AG04449 (cell line): ENCODE measurements at places on chromosomes 3 and 15.

DNA sequence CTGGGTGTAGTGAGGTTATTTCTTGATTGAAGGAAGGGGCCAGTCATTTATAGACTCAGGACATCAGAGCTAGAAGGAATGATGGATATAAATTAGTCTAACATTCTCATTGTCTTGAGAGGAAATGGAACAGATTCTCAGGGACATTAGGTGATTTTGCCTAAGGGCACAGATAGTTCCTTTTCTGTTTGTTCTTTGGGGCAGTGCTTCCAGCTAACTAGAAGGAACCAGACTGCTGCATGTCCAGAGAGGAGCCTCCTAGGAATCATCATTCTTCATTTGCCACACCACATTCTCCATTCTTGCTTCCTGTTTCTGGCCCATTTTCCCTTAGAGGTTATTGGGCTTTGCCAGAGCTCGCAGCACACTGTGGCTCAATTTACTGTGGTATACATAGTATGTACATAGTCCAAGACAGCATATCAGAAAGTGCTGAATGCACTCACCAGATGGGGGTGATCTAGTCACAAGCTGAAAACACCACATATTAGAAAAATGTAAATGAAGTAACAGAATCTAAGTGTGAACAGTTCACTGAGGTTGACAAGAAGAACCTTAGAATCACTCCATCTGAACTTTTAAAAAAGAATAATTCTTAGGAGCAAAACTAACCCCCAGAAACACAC is 62.7 kb upstream of the MYZAP start:
- DNase-seq: no peak

- no peak for DNase-seq
These were observed 61.6 kb upstream of the ETV5 start for GRCh38 chr3:186170516-186170915.

DNA sequence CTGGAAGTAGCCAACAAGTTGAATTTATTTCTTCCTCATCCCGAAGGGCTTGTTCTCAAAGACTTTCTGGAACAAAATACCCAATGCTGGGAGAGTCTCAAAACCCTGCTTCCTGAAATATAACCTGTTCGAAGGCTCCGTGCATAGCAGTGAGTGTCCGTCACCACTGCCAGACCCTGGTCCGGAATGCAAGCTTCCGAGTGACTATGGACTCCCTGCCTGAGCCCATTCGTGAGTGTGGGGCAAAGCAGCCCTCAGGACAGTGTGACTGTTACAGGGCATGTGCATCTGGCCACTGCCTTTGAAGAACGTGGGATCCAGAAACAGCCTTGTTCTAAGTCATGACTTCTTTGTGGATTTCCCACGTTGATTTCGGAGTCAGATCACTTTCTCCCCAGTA is 214.5 kb upstream of the IGF1R start:
- no peak for DNase-seq

- no peak for DNase-seq
These were observed 63.9 kb downstream of the CRTC3 start for GRCh38 chr15:90593499-90594158.

- no peak for DNase-seq
These were observed 1.1 kb downstream of the KCNH8 start for GRCh38 chr3:19149368-19149767.

DNA sequence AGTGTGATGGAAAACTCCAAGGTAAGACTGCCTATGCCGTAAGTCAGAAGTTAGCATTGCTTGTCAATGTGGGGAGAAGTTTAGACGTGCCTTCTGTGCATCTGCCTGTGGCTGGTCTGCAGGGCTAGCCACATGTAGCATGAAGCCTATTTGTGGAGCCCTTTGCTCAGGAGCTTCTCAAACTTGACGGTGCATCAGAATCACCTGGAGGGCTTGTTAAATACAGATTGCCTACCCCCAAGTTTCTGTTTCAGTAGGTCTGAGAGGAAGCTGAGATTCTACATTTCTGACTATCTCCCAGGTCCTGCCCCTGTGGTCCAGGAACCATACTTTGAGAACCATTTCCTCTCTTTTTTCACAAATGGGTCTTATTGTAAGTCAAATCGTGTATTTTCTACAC is 292.1 kb upstream of the TPM1 start:
- no peak for DNase-seq
